Common myeloid progenitor, CD34-positive (primary cell): ENCODE measurements at places on chromosomes 4 and X.
A peak's percentile ranks its signal among the peaks of the same experiment; 100 is the strongest.

- DNase-seq = no peak
Observed at GRCh38 chrX:122004127-122004526, 956.7 kb downstream of the GLUD2 start.

GRCh38 chr4:7736436-7737267 lies 203.0 kb downstream of the AFAP1 start:
- no peak for DNase-seq

DNA sequence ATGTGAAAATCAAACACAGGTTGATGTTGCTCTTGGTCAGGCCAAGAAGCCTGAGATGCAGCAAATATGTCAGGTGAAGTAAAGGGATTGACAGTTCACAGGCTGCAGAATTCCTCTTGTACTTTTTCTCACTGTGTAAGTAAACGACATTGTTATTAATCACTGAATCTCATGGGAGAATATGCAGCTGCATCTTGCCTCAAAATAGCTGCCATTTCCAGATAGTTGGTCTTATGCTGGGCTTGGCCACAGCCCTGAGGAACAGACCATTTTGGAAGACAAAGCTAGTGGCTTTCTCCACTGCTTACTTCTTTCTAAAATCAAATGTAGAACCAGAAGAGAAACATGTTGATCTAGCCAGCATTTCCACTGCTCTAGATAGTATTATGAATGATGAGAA lies 403.4 kb upstream of the NR3C2 start:
- DNase-seq = no peak

GRCh38 chr4:99945718-99946355 lies 581 bp downstream of the DNAJB14 start:
- peak; percentile 64 for DNase-seq

GRCh38 chr4:84456157-84456556 lies 42.9 kb downstream of the NKX6-1 start:
- DNase-seq = no peak

GRCh38 chr4:42150653-42151567 lies 1.5 kb downstream of the BEND4 start:
- DNase-seq = peak; percentile 63

DNA sequence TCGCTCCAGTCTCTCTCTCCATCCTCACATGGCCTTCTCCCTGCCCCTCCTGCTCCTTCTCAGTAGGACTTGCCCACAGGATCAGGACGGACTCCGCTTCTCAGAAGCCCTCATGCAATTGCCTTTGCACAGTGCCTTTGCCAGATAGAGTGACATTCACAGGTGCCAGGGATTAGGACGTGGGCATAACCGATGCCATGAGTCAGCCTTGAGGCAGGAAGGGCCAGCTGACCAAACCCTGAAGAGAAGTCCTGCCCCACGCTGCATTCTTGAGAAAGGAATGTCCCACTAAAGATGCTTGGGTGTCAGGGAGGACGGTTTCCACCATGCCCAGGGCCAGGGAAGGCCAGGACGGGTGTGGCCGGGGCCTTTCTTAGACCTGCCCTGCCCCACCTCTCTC lies 6.6 kb upstream of the GRPEL1 start:
- DNase-seq = no peak

GRCh38 chr4:87423317-87424098 lies 1.1 kb downstream of the NUDT9 start:
- peak; percentile 14 for DNase-seq

DNA sequence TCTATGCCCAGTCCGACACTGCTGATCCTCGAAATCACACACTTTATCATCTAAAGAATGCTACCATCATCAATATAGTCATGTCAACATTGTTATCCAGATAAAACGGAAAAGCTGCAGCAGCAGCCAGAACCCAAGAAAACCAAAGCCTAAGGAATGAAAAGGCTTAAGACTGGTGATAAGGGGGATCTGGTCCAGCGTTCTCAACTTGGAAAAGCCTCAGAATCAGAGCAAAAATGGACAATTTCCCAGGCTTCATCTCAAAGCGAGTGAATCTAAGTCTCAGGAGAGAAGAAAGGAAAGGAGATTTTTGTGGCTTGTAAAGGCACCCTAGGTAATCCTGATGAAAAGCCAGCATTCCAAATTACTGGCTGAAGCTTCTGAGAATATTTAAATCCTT lies 8.2 kb downstream of the ZNF518B start:
- no peak for DNase-seq

- peak; percentile 96 for DNase-seq
Observed at GRCh38 chrX:51892921-51893745, at the start of gene MAGED1. Gene MAGED1 (plus strand): TSS chrX:51893623. CDS start chrX:51894305, 682 bp downstream.

- DNase-seq = no peak
Observed at GRCh38 chrX:107766470-107767150, 9.0 kb downstream of the TSC22D3 start.

GRCh38 chrX:133933316-133933715 lies 52.1 kb downstream of the GPC3 start:
- DNase-seq = no peak

- no peak for DNase-seq
Observed at GRCh38 chr4:30295652-30296051, 424.5 kb upstream of the PCDH7 start.

DNA sequence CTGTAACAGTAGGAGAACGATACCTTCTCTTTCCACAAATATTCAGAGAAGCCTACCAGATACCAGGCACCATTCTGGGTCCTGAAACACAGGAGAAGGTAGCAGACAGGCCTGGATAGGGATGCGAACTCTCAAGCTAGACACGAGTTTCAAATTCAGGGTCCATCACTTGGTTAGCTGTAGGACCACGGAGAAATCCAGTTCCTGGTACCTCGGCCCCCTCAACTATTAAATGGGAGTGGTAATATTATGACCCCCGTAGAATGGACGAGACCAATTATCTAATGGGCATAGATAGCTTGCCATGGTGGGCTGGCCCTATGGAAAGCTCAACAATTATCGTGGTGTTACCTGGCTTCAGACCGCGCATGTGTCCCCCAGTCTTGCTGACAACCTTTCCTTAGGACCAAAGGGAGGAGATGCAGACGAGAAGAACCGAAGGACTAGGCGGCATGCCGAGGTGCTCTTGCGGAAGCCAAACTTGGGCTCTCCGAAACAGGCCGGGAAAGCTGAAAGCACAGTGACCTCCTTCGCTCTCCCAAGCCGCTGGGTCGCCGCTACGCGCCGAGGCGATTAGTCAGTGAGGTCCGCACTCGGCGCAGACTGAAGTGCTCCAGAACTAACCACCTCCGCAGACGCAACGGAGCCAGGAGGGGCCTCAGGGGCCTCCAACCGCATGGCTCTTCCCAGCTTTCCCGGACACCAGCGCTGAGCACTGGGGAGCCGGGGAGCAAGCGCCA lies 19.6 kb downstream of the NKX3-2 start:
- DNase-seq = no peak

DNA sequence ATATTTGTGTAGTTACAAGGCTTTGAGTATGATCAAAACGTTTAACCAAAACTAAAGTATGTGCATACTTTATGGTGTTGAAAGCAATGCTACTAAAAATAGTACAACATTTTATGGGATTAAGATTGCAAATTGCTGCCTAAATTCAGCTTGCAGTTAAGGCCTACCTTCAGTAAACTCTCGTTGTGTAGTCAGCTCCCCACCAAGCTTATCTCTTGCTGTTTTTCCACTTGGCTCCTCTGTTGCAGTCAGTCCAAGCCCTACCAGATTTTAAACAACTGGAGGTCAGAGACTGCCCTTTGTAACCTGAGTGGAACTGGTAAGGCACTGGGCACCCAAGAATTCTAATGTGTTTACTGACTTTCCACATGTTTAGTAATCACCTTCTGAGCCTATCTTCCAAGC lies 25.7 kb downstream of the AFF1 start:
- no peak for DNase-seq

DNA sequence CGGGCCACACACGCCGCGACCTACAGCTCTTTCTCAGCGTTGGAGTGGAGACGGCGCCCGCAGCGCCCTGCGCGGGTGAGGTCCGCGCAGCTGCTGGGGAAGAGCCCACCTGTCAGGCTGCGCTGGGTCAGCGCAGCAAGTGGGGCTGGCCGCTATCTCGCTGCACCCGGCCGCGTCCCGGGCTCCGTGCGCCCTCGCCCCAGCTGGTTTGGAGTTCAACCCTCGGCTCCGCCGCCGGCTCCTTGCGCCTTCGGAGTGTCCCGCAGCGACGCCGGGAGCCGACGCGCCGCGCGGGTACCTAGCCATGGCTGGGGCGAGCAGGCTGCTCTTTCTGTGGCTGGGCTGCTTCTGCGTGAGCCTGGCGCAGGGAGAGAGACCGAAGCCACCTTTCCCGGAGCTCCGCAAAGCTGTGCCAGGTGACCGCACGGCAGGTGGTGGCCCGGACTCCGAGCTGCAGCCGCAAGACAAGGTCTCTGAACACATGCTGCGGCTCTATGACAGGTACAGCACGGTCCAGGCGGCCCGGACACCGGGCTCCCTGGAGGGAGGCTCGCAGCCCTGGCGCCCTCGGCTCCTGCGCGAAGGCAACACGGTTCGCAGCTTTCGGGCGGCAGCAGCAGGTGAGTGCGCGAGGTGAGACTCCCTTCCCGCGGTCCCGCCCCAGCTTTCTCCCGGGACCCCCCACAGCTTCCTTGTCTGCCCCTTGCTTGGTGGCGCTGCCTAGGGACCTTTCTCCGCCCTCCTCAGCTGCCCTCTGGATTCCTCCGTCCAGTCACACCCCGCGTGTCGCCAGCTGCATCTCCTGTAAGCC lies 678 bp downstream of the BMP3 start:
- DNase-seq = peak; percentile 24

- DNase-seq = peak; percentile 71
Observed at GRCh38 chrX:109890910-109891502, 111.9 kb upstream of the TMEM164 start.

- DNase-seq = no peak
Observed at GRCh38 chr4:159977907-159978617, 875.2 kb downstream of the RAPGEF2 start.

GRCh38 chrX:24619647-24620046 lies 27.5 kb downstream of the PCYT1B start:
- DNase-seq = peak; percentile 27

GRCh38 chrX:118178450-118178849 lies 61.8 kb upstream of the KLHL13 start:
- DNase-seq = no peak

- DNase-seq = no peak
Observed at GRCh38 chr4:47661741-47662140, 176.1 kb downstream of the CORIN start.

GRCh38 chr4:99506781-99507180 lies 4.0 kb upstream of the C4orf17 start:
- no peak for DNase-seq

- DNase-seq = no peak
Observed at GRCh38 chrX:152959626-152960025, 34.3 kb downstream of the PNMA5 start.

DNA sequence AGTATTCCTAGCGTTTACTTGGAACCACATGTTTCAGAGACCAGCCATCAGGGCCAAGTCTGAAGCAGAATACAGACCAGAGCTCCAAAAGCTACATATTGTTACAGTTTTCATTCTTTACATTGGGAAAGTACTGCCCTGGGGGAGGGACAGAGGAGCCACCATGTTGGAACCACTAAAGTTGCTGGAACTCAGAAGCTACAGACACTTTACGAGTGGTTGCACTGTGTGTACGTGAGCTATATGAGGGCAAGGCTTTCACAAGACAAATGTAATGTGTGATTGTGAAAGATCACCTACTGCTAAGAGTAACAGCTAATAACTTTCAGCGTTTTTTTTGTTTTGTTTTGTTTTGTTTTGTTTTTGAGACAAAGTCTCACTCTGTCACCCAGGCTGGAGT lies 11.7 kb downstream of the GPC3 start:
- no peak for DNase-seq

DNA sequence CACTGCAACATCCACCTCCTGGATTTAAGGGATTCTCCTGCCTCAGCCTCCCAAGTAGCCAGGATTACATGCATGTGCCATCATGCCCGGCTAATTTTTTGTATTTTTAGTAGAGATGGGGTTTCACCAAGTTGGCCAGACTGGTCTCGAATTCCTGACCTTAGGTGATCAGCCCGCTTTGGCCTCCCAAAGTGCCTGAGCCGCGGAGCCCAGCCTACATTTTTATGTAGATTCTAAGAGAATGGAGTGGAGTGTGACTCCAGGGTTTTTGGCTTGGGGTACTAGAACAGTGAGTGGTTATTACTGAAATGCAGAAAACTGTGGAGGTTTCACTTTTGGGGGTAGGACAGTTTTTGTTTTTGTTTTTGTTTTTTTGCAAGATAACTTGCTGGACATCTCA lies 806.0 kb downstream of the ADGRL3 start:
- no peak for DNase-seq

DNA sequence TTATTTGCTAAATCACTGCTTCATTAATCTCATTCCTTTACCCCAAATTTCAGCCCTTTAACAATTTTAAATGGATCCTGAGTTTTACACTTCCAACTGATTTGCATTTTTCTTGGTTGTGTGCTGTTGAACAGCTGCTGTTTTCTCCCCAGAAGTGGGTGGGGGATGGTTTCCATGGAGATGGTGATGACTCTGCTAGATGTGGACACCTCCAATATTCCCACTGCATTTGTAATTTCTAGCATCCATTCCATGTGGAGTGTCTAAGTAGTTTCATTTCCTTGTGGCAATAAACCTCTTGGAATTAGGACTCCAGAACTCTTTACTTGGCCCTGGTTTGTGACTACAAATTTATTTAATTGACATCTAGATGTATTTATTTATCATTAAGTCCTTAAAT lies 330.4 kb downstream of the GBA3 start:
- no peak for DNase-seq

GRCh38 chr4:77432717-77433417 lies 172.8 kb upstream of the CXCL13 start:
- DNase-seq = peak; percentile 37

- DNase-seq = no peak
Observed at GRCh38 chr4:27930291-27930690, 1069.7 kb downstream of the STIM2 start.

- no peak for DNase-seq
Observed at GRCh38 chrX:17042037-17042436, 95.6 kb downstream of the REPS2 start.

- DNase-seq = no peak
Observed at GRCh38 chrX:9899640-9900111, 67.5 kb upstream of the CLDN34 start.
